A549 treated with Mapracorat at 1 μM for 4 hours (cell line): ENCODE measurements at places on chromosomes 5 and 9. TPM values are rescaled to one million over a fixed set of nuclear protein-coding genes. Genes with fewer than 3 reads are reported as not detected.

Gene SHISAL2B
- not detected in 5 replicates for total RNA-seq

Gene TTC23L
- not detected in 5 replicates for total RNA-seq

Gene GRM6
- not detected in 5 replicates for total RNA-seq

Gene BTNL3
- total RNA-seq, result not detected in 5 replicates

Gene C5
- total RNA-seq, result 11.2 to 14.4 TPM (median 12.4 TPM) in 5 replicates

Gene DNAJC18
- 5.6 to 9.3 TPM (median 8.1 TPM) in 5 replicates for total RNA-seq

Gene SEMA4D
- 4.0 to 5.8 TPM (median 4.8 TPM) in 5 replicates for total RNA-seq

Gene FGFR4
- 15.1 to 25.5 TPM (median 22.5 TPM) in 5 replicates for total RNA-seq

Gene TAF11L3
- total RNA-seq, result not detected in 5 replicates

Gene NEUROG1
- total RNA-seq, result not detected in 5 replicates

Gene GAS1
- 0.05 to 0.10 TPM (median 0.08 TPM) in 4 of 5 replicates, not detected in the other for total RNA-seq

Gene ADAMTS13
- total RNA-seq, result 0.42 to 0.64 TPM (median 0.49 TPM) in 5 replicates

Gene DNAH5
- 1.5 to 2.3 TPM (median 2.1 TPM) in 5 replicates for total RNA-seq

Gene C5orf46
- 0.29 to 0.44 TPM in 2 of 5 replicates, not detected in the others for total RNA-seq

Gene CDC20B
- total RNA-seq, result 0.07 to 0.09 TPM (median 0.09 TPM) in 4 of 5 replicates, not detected in the other

Gene IL4
- total RNA-seq, result not detected in 5 replicates

Gene HMCN2
- 0.02 to 0.12 TPM (median 0.06 TPM) in 4 of 5 replicates, not detected in the other for total RNA-seq

Gene NDUFB6
- 106 to 115 TPM (median 112 TPM) in 5 replicates for total RNA-seq

Gene RNF208
- 1.1 to 2.1 TPM (median 1.8 TPM) in 5 replicates for total RNA-seq

Gene HTR4
- not detected in 5 replicates for total RNA-seq

Gene REXO4
- total RNA-seq, result 29.6 to 38.4 TPM (median 33.0 TPM) in 5 replicates

Gene PCDHGB5
- 1.6 to 2.6 TPM (median 2.2 TPM) in 5 replicates for total RNA-seq

Gene MCC
- total RNA-seq, result 0.14 to 0.33 TPM (median 0.24 TPM) in 5 replicates

Gene STPG3
- not detected in 5 replicates for total RNA-seq

Gene ZDHHC11
- 12.6 to 20.1 TPM (median 16.3 TPM) in 5 replicates for total RNA-seq

Gene IFNA1
- not detected in 5 replicates for total RNA-seq

Gene CEL
- 0.47 to 0.68 TPM (median 0.55 TPM) in 5 replicates for total RNA-seq

Gene TBC1D9B
- total RNA-seq, result 51.7 to 70.2 TPM (median 63.9 TPM) in 5 replicates
